ENCODE measurements at places on chromosomes 13 and 19.

- DNase-seq: no peak
Observed at GRCh38 chr19:3535981-3536380, 3.0 kb upstream of the TEKTIP1 start.

DNA sequence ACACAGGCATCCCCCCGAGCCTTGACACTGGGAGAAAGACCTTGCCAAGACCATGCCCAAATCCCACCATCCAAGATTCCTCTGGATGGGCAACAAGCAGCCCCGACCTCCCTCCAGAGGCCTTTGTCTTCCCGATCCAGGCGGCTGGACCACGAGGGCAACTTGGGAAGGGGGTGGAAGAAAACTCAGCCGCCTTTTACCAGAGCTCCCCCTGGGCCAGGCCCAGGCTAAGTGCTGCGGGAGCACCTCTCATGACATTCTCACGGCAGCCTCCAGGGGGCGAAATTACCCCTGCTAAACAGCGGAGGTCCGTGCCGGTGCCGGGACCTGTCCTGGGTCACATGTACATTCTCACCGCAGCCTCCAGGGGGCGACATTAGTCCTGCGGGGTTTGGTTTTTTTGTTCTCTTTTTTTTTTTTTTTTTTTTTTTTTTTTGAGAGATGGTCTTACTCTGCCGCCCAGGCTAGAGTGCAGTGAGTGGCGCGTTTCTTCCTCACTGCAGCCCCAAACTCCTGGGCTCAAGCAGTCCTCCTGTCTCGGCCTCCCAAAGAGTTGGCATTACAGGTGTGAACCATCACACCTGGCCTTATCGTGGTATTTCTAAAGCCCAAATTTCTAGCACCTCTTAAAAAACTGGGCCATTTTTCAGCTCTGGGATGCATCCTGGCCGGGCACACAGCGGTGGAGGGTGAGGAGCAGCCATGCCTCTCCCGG, 2.1 kb upstream of the RSPH6A start:
- DNase-seq: peak; percentile 66

DNA sequence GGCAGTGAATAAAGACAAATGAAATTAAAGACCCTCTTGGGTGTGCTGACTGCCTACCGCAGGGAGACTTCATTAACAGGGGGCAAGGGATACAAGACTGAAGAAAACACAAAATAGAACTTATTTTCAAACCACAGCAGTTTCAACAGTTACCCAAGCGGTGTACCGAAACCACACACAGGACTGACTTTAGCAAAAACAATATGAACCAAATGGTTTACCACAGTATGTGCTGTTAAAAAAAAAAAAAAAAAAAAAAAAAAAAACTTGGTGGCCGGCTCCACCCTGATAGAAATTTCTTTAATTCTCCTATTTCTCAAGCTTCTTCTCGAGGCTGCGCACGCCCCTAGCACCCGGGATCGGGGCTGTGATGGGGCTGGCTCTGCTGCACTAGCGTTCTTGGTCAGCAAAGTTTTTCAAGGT, 42.6 kb downstream of the KLF2 start:
- DNase-seq: no peak

- no peak for DNase-seq
Observed at GRCh38 chr13:29196409-29197074, 376.4 kb downstream of the MTUS2 start.

DNA sequence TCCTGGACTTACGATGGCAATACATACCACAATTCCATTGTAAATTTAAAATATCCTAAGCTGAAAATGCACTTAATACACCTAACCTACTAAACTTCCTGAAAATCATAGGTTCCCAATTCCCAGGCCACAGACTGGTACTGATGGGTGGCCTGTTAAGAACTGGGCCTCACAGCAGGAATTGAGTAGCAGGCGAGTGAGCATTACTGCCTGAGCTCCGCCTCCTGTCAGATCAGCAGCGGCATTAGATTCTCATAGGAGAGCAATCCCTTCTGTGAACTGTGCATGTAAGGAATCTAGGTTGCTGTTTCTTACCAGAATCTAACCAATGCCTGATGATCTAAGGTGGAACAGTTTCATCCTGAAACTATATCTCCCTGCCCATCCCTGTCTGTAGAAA, 1670.2 kb upstream of the PCDH20 start:
- no peak for DNase-seq

DNA sequence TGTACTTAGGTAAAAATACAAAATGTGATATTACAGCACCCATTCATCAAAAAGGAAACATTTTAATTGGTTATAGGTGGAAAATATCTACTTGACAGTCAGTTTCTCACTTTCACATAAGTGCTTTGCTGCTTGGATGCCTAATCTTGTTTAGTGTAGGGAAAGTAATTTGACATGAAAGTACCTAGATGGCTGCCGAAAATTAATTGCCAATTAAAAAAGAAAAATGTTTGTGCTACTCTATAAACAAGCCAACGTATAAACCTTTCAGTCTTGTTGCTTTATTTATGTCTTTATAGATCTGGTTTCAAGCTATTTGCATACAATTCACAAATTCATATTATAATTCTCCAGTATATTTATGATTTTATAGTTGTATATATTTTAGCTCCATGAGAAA, 729.9 kb downstream of the DACH1 start:
- no peak for DNase-seq

DNA sequence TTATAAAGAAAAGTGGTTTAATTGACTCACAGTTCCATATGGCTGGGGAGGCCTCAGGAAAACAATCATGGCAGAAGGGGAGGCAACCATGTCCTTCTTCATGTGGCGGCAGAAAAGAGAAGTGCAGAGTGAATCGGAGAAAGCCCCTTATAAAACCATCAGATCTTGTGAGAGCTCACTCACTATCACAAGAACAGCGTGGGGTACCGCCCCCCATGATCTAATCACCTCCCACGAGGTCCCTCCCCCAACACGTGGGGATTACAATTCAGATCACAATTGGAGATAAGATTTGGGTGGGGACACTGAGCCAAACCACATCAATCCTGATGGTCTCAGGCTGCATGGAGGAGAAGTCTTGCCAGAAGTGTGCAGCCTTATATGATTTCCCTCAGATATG, 26.0 kb downstream of the TM9SF2 start:
- no peak for DNase-seq

DNA sequence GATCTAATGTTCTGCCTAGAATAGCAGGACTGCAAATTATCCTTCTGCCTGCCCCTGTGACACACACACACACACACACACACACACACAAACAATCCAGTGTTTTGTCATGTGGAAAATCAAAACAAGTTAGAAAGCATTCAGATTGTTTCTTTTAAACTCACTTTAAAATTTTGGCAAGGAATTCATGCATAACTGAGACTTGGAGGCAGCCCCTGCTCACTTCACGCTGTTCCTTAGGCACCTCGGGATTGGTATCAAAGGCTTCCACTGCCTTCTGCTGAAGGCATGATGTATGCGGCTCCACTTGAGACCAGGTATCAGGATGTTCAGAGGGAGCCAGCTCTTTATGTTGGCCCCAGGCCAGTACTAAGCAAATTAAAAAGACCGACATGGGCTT, 158.7 kb downstream of the OXGR1 start:
- DNase-seq: no peak

GRCh38 chr19:37991841-37992248, 84.8 kb downstream of the SIPA1L3 start:
- no peak for DNase-seq
